ENCODE measurements at places on chromosomes 6 and 20.

DNA sequence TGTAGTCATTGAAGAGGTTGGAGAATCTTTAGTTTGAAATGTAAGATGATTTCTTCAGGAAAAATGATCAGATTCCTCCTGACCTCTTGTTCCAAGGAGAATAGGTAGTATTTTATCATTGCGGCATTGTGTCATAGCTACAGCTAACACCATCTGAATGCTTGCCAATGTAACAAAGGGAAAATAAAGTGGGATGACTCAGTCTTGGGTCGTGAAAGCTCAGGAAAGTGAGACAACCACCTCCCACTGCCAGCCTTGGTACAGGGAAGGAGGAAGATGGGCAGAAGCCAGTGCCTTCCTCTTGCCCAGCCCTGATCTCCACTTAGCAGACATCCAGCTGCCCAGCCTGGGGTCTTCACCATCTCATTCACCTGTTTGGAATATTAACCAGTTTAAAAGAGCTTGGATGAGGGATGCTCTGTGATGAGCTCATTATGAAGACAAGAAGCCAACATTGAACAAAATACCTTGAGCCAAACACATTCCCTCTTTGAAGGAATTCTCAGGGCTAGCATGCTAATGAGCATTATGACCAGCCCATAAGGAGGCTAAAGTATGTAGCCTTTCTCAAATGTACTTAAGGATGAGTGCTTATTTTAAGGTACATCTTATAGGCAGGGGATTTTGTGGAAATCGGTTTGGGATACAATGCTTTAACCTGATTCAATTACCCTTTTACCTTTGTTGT, 40.0 kb upstream of the APCDD1L start:
- DNase-seq: no peak

DNA sequence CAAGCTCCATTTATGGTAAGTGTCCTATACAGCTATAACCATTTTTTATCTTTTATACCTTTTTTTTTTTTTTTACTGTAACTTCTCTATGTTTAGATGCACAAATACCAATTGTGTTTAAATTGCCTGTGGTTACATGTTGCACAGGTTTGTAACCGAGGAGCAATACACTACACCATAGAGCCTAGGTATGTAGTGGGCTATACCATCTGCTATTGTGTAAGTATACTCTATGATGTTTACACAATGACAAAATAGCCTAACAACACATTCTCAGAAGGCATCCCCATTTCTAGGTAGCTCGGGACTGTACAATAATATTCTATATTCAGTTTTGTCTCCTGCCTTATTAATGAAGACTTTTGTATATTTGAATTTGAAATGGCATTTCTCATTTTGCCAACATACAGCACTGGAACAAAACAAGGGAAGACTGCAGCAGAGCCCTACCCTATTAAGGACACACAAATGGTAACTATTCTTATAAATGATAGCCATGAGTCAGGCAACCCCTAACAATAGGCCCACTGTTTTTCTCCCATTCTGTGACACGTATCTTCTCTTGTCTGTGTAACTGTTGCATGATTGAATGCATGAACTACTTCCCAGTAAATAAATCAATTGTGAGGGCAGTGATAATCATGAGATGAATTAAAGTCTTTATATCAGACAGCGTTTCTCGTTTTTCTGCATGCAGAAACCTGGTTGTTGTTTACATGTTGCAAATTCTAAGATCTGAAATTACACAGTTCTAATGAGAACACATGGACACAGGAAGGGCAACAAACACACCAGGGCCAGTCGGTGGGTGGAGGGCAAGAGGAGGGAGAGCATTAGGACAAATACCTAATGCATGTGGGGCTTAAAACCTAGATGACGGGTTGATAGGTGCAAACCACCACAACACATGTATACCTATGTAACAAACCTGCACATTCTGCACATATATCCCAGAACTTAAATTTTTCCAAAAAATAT, 173.9 kb downstream of the EPM2A start:
- DNase-seq: no peak

GRCh38 chr6:67908379-67908778, 726.7 kb upstream of the ADGRB3 start:
- no peak for DNase-seq

DNA sequence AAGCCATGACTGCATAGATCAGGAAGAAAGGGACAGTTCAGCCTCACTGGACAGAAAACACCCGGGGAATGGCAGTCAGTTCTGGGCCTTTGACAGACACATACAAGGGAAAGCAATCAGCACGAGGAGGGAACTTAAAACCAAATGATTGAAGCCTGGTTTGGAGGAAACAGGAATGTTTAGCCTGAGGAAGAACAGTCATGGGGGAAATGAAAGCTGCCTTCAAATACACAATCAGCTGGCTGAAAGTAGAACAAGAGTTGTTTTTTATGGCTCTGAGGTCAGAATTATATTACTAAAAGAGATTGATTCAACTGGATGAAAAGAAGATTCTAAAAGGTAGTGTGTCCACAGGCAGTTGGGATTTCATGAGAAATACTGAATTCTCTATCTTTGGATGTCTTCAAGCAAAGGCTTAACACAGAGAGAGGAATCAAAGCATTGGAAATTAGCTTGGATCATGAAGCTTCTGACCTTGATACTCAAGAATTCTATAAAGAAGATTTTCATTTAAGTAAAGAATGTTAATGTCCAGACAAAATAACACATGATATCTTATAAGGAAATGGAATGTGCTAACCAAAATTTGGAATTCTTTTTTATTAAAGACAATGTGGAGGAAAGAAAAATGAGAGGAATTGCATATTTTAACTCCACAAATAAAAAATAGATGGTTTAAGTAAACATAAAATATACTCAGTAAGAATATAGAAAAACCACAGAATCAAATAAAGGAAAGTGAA, 216.6 kb downstream of the IBTK start:
- DNase-seq: no peak

GRCh38 chr20:48614593-48615274, 213.1 kb downstream of the PREX1 start:
- no peak for DNase-seq

DNA sequence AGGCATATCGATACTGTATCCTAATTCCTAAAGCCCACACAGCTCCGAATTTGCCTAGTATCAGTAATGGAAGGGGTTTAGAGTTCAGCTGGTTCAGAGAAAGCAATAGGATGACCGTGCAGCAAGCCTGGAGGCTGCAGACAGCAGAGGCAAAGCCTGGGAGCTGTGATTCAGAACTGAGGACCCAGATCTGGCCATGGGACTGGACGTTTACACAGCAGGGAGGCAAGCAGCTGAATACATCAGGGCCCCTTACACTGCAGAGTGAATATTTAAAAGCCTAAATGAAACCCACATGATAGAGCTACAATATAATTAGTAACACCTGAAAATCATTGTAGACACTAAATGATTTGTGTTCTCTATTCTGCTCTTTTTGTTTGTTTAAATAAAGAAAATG, 38.0 kb downstream of the ELOVL2 start:
- no peak for DNase-seq

DNA sequence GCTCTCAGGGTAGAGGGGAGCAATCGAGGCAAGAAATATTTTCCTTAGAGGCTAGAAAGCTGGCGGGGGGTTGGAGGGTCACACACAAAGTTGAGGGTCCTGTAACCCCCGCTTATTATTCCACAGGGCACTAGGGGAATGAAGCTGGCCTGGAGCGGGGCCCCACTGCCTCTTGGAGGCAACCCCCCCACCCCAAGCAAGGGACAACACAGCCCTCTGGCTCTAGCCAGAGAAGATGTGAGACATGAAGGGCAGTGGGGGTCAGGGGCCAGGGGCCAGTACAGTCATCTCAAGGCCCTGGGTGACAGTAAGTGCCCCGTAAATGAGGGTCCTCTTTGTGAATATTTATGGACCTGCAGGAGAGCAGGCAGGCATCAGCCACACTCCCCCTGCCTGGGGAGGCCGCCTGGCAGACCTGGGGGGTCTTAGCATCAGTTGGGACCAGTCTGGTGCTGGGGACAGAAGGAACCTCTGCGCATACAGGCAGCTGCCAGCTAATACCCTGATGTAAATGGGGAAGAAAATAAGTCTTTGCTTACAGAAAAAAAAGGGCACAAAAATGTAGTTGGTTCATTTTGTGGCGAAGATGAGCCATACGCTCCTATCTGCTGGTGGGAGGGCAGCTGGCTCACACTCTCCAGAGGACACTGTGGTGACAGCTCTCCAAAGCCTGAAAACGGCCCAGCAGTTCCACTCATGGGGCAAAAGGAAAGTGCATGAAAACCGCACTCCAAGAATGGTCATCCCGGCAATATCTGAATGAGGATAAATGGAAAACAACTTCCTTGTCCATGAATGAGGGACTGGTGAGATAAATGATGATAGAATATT, 21.9 kb downstream of the SPATA2 start:
- no peak for DNase-seq

- no peak for DNase-seq
Observed at GRCh38 chr6:64955435-64955848, 751.6 kb downstream of the EYS start.

DNA sequence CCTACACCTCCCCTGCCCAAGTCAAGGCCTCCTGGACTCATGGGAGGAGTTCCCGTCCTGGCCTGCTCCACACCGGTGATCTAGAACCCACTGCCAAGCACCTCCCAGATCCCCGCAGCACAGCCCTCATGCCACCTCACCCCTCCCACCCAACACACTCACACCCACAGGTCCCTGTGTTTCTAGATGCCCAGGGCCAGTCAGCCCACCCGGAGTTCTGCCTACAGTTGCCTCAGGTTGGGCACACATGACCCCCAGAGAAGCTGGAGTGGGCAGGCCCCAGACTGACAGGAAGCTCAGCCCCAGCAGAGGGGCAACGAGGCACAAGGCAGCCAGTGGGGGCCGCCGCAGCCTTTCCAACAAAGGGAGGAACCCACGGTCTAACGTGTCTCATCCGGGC, 29.6 kb downstream of the RRBP1 start:
- DNase-seq: no peak

DNA sequence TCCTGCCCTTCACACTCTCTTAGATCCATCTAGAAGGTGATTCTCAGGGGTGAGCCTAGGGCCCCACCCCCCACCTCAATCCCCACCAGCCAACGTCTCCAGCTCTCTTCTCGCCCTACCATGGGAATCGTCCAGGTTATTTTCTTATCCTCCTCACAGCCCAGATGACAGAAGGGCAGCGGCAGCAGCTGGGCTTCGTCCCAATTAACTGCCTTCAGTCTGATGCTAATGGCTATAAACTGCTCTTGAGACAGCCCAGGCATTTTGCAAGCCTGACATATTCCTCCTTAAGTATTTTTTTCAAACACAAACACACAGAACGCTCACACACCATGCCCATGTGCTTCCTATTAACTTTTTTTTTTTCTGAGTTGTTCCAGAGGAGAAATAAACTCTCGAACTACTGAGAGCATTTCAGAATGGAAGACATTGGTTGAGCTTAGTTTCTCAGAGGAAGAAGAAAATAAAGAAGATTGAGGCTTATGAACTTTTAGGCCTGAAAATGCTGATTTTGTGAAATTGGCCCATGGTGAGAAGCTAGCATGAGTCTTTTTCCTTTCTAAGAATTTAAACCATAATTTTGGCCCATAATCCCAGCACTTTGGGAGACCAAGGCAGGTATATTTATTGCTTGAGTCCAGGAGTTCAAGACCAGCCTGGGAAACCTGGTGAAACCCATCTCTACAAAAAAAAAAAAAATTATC, 124.6 kb downstream of the EYA2 start:
- peak; percentile 19 for DNase-seq

- no peak for DNase-seq
Observed at GRCh38 chr6:149194820-149195558, 122.5 kb upstream of the TAB2 start.

DNA sequence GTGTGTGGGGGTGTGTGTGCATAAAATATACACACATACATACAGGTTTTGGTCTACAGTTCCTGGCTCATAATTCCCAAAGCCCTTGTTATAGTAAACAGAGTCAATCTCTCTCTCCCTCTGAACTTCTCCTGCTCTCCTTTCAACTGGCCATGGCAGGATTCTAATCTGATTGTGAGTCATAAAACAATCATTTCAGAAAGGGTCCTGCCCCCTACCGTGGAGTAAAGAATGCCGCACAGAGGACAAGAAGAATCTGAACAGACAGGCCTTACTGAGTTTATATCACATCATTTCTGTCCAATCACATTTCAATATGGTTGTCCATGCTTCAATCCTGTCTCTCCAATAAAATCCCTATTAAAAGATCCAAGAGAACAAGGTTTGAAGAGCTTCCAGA, 416.9 kb downstream of the FRK start:
- no peak for DNase-seq

- DNase-seq: no peak
Observed at GRCh38 chr20:37160683-37161082, 18.4 kb upstream of the RPN2 start.

- DNase-seq: peak; percentile 56
Observed at GRCh38 chr6:120363429-120363828, 970.9 kb downstream of the TBC1D32 start.

DNA sequence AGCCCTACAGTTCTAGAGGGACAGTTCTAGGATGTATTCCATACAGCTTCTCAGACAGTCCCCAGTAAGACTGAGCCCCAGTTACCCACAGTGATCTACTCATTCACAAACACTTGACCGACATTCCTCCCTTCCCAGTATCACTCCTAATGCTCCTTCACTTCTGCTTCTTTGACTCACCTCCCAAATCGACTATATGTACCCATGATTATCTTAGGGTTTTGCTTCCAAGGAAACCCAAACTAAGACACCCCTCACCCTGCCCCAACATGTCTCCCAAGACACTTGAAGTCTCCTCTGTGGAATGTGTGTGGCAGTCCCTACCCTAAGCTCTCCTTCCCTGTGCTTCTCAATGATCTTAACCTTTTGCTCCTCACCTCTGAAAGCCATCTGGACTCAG, 23.6 kb upstream of the TGM6 start:
- DNase-seq: no peak

DNA sequence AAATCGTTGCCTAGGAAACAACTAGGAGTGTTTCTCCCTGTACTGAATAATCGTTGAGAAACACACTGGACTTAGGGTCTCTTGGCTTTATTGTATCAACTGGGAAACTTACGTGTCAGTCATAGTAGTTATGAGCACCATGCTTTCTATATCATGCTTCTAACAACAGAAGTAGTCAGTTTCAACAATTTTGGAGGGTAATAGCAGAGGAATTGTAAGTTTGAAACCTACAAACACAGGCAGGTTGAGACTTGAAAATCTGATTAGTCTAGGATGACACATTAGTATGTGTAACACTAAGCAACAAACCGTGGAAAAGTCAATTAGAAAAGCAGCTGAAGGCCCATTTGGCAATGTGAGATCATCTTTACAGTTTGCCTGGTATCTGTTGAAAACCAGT, 43.9 kb upstream of the FABP7 start:
- DNase-seq: no peak

- no peak for DNase-seq
Observed at GRCh38 chr6:14797875-14798593, 447.8 kb upstream of the JARID2 start.

DNA sequence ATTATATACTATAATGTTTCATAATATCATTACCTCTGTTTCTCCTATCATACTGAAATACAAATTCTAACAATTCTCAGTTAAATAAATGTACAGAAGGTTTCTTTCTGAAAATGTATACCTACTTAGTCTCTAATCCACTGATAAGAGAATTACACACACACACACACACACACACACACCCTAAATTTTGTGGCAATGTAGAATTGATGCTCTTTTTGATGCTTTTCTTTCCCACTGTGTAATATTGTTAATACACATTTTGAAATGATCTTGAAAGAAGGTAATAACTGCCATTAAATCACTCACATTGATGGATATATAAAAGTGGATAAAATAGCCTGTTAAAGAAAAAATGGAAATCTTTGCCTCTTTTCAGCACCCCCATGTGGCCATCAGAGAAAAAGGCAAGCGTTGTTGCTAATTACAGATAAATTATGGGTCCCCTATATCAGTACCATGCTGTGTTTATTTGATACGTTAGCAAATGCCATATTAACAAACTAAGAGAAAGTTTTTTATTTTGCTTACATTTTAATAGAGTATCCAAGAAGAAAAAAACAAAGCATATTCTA, 76.6 kb upstream of the VGLL2 start:
- peak; percentile 47 for DNase-seq

Data from GM23338 (cell line).